ENCODE measurements at places on chromosomes 4 and X.

DNA sequence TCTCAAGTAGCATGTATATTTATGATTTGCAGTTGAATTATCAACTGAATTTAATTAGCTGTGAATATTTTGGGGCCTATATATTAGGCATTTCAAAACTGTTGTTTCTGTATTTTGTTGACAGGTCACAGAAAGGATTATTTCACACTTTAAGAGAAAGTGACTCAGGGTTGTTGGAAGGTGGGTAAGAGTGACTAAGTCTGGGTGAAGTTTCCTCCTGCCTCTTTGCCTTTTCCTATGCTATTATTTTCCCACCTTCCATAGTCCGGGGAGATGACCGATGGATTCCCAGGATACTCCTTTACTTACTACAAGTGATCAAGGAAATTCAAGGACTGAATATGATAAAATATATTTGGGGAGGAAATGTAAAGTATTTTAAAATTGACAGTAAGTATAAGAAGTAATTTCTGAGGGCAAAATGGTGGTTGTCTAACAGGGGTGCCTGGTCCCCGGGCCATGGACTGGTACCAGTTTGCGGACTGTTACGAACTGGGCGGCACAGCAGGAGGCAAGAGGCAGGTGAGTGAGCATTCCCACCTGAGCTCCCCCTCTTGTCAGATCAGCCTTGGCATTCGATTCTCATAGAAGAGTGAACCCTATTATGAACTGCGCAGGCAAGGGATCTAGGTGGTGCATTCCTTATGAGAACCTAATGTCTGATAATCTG, 175.5 kb upstream of the GPRIN3 start:
- no peak for DNase-seq

DNA sequence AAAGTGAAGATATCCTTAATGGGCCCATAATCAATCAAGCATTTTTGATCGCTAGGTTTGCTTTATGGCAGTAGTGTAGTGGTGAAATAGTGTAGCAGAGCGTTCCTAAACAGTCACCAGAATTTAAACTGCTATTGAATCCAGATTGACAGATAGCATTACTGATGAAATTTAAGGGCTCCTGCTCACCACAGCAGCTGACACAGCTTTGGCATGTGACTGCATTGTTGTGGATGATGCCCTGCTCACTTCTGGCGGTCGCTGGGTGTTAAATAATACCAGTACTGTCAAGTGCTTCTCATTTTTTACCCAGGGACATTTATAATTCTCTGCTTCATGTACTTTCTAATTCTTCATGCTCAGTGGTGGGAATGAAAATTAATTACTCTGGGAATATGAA, 102.0 kb upstream of the ARHGAP24 start:
- no peak for DNase-seq

GRCh38 chr4:52864793-52865192, 2.7 kb downstream of the RASL11B start:
- DNase-seq: no peak

GRCh38 chr4:73257651-73258435, 755 bp downstream of the ANKRD17 start:
- DNase-seq: peak; percentile 22

DNA sequence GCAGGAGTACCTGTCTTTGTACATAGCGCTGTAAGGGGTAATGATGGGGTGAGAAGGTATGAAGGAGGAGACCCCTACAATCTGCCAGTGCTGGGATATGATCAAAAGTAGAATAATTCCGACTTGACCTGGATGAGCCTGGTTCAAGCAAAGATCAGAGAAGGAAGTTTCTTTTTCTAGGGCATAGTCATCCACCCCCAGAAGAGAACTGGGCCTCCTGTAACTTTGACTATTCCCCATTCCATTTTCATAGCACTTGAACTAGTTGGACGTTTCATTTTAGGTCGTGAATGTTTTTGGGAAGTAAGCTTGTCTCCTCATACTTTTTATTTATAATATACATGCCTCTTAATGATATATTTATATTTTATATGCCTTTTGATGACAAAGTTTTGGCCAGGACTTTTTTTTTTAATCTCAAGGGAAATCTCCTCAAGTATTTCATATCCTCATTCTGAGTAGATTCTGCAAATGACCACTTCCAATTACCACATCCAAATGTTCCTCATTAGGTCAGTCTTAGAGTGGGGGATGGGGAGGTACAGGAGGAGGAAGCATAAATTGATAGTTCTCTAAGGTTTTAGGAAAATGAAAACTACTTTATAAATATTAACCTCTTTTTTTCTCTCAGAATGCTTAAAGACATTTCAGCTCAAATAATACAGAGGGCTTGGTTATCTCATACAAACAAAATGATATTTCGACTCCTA, 3.5 kb downstream of the CXorf58 start:
- DNase-seq: no peak

DNA sequence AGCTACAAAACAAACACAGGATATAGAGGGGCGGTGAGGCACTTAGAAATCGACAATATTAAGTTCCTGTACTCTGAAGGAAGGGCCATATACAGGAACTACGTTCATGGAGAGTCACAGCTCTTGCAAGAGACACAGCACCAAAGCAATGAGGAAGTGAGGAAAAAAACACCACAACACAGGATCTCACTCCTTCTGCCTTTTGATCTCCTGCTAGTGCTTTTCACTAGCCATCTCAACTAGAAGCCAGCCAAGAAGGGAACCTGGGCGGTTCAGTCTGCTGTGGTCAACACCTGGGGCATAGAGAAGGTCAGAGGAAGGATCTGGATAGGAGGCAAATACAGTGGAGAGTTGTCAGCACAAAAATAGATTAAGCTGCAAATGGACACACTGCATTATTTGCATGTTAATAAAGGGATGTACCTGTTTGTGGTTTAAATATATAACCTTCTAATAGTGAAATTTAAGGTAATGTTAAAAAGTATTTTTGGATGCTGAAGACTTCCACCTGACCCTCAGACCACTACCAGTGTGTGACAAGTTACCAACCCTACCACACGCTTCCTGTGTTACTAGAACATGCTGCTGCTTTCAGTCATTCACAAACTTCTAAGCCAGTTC, 104.6 kb downstream of the DTHD1 start:
- peak; percentile 27 for DNase-seq

DNA sequence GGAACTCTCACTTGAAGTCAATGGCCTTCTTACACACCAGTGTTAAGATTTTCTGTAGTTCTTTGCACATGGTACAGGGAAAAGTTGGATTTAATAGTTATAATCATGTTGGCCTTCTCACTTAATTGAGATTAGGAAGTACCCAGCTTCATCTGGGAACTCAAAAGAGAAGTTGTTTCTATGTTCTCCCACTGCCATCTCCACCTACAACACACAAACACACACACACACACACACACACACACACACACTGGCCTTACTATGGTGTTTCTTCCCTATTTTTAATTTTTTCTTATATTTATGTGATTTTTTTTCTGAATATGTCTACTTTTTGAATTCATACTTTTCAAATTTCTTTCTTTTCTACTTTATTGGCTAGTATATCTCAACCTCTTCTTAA, 10.0 kb upstream of the CHIC2 start:
- no peak for DNase-seq

- no peak for DNase-seq
These were observed 543.9 kb upstream of the MAGEB2 start for GRCh38 chrX:29671421-29671820.

DNA sequence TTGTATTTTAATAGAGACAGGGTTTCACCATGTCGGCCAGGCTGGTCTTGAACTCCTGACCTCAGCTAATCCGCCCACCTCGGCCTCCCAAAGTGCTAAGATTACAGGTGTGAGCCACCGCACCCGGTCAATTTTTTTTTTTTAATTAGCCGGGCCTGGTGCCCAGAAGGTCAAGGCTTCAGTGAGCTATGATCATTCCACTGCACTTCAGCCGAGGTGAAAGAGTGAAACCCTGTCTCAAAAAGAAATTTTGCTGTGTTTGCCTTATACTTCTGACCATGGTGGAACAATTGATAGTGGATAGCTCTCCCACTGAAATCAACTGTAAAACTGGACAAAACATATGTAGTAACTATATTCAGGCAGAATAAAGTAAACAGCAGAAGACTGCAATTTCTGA, 24.0 kb upstream of the SMIM14 start:
- DNase-seq: no peak

GRCh38 chr4:57639561-57640382, 529.6 kb upstream of the IGFBP7 start:
- no peak for DNase-seq

DNA sequence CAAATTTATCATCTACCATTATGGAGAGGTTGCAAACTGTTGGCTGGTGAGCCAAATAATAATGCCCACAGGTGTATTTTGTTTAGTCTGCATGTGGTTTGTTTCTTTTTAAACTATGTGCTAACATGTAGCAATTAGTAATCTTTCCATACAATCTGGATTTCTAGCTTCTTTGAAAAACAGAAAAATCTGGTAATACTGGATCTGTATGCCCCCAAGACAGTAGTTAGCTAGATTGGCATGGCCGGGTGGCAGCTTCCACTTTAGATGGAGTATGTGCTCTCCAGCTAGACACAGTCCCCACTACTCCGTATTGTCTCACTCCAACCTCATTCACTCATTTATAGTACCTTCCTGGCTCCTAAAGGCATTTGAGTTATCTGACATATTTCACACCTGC, 91.3 kb downstream of the NHSL2 start:
- DNase-seq: no peak

DNA sequence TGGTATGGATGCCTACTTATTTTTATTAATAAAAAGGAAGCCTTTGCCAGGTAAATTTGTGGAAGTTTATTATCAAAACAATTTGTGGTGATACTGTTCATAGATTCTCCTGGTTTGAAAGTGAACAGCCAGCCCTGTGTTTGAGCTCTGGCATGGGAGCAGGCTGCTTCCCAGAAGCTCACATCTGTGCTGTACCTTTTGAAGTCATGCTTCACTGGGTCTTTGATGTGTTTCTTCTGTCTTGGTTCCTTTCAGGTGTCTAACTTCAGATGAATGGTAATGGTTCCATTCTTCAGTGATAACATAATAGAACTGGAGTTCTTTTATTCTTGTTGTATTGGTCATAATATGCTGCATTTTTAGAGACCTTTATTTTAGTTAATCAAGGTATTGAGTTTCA, 85.5 kb downstream of the BMPR1B start:
- DNase-seq: no peak

DNA sequence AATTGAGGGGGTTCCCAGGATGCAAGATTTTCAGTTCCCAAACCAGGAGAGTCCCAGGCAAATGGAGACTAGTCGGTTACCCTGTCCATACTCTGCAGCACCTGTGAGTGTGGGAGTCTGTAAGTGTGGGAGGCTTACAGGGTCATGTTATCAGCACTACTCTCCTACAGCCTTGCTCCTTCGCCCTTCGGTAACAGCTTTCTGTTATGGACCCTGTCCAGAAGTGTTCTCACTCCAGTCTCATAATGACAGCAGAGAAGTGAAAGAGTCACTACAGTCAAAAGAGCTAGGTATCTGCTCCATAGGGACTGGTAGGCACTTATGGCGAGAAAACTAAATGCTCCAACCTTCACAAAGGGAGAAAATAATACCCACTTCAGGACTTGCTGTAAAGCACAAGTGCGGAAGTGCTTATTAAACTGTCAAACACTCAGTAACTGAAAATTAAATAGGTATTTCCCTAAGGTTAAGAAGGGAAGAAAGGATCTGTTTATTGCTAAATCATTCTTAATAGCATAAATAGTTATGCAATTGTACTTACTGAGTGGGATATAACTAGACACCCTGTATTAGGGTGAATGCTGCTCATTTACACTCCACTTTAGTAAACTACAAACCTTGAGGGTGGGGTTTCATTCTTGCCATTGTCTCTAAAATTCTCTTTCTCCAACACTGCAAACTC, 2.7 kb upstream of the ADH7 start:
- no peak for DNase-seq

- no peak for DNase-seq
These were observed 33.9 kb downstream of the TMPRSS11A start for GRCh38 chr4:67929426-67929825.

DNA sequence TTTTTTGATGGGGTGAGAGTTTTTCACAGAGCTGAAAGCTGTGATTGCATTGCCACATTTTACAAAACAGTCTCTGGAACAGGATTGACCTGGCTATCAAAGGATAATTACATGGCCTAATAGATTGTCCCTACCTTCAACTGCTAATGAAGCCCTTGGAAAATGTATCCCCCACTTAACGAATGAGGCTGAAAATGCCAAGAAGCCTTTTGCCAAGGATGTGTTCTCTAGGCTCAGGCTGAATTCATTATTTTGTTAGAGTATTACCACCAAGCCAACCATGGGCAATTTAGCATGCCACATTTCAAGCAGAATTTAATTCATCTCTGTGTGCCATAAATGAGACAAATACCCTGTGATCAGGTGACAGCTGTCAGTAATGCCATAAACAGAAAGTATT, 35.5 kb downstream of the SHROOM3 start:
- DNase-seq: no peak

DNA sequence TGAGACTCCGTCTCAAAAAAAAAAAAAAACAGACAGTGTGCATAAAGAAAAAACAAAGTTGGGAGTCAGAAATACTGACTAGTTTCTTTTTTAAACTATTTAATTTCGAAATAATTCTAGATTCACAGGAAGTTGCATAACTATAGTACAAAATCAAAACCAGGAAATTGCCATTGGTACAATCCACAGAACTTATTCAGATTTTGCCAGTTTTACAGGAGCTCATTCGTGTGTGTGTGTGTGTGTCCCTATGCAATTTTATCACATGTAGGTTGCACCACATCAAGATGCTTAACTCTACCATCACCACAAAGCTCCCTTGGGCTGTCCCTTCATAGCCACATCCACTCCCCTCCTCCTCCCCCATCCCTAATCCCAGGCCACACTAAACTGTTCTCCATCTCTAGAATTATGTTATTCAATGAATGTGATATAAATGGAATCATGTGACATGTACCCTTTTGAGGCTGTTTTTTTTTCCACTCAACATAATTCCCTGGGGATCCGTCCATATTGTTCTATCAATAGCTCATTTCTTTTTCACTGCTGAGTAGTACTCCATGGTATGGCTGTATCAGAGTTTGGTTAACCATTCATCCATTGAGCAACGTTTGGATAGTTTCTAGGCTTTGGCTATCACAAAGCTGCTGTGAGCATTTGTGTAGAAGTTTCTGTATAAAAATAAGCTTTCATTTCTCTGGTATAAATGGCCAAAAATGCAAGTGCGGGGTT, 16.3 kb upstream of the DDX3X start:
- DNase-seq: no peak

- no peak for DNase-seq
These were observed 3.6 kb upstream of the AMOT start for GRCh38 chrX:112844250-112844649.

DNA sequence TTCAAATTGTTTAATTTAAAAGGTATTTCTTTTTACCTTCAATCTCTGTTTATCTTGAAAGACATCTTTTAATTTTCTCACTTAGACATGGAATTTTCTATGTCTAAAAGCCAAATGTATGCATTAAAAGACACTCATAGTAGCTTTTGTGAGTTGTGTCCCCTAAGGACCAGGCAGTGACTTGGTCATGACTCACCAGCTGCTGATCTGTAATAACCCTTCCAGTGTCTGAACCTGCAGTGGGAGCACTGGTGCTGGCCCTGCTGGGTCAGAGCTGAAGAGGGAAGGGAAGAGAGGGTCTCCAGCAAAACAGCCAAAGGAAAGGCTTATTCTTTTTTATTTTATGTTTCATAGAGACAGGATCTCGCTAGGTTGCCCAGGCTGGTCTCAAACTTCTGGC, 31.1 kb upstream of the SH3D19 start:
- no peak for DNase-seq

- DNase-seq: no peak
These were observed 81.2 kb downstream of the KLF8 start for GRCh38 chrX:56313308-56313707.
